NCI-H187 treated with DMSO at 0.1 percent for 48 hours (cell line): ENCODE measurements at places on chromosomes 12 and 14.

- no peak for DNase-seq
Observed at GRCh38 chr14:94355191-94355794, 32.2 kb upstream of the SERPINA6 start.

- DNase-seq, result no peak
Observed at GRCh38 chr12:57528176-57528575, 5.6 kb downstream of the MBD6 start.

- peak; percentile 43 for DNase-seq
Observed at GRCh38 chr12:122227341-122227740, 1.5 kb upstream of the DIABLO start.

DNA sequence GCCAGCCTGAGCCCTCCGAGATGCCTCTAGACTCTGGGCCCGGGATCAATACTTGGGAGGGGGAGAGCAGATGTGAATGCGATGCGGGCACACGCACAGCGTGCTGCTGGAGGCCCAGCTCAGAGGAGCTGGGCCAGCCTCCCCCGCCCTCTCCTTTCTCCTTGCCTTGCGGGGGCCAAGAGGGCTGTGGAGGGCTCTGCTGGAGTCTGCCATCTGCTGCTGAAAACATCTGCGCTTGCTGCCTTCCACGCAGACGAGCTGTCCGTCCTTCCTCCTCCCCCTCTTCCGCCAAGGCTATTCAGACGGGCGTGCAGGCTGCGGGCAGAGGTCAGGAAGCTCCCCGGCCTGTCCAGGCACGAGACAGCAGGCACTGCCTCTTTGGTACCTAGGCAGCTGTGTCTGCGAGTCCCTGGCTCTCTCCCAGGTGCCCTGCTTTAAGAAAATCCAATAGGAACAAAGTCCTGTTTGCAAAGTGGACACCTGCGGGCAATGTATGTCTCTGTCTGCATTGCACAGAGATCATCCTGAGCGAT lies 75.2 kb downstream of the SPRING1 start:
- DNase-seq, result no peak

DNA sequence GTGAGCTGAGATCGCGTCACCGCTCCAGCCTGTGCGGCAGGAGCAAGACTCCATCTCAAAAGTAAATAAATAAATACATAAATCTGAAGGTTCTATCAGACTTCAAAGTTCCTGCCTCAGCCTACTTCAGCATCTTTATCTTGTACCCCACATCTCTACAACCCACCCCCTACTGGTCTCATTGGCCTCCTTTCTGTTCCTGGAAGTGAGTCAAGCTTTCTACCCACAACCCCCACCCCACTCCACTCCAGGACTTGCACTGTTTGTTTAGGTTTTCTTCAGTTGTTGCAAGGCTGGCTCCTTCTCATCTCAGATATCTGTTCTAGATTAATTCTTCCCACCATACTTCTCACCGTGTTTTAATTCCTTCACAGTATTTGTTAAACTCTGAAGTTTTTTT lies 714 bp upstream of the PSMC6 start:
- no peak for DNase-seq

DNA sequence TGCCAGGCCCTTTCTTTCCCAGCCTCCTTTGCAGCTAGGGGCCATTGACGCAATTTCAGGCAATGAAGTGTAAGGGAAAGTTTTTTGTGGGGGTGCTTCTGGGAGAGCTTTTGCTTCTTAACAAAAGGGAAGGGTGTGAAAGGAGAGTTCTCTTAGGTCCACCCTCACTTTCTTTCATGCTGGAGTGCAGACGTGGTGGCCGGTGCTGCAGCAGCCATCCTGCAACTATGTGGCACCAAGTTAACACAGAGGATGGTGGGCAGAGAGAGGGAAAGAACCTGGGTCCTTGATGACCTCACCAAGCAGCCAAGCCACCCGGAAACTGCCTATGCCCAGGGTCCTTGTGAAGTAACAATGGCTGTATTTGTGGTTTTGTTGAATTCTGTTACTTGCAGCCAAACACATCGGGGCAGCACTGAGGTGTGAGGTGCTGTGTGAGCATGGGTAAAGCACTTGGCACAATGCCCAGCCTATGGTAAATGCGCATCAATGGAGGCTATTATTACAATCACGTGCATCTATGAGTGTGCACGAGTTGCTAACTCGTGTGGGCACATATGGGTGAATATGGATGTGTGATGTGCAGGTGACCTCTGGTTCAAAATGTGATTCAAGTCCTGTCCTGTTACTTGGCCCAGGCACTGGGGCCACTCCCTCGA lies 122.6 kb downstream of the CALM1 start:
- no peak for DNase-seq

- DNase-seq, result no peak
Observed at GRCh38 chr12:121796855-121797751, 3.6 kb upstream of the RHOF start.

GRCh38 chr12:44875417-44875953 lies 630 bp downstream of the NELL2 start:
- DNase-seq, result no peak

GRCh38 chr12:85804663-85805062 lies 31.5 kb downstream of the RASSF9 start:
- no peak for DNase-seq

DNA sequence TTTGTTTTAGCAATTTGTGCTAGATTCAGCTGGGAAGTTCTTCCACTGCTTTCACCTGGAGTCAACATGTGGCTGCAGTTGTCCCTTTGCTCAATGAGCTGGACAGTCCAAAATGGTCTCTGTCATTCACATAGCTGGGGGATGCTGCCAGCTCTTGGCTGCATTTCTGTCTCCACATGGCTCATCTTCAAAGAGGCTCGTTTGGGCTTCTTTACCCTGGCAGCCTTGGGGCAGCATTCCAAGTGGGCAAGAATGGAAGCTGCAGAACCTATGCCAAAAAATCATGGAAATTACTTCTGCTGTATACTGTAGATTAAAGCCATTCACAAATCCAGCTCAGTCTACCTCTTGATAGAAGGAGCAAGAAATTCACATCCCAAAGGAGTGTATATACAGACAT lies 199.1 kb downstream of the SLC5A8 start:
- DNase-seq, result no peak

GRCh38 chr14:76261371-76261811 lies 109.7 kb downstream of the GPATCH2L start:
- DNase-seq, result no peak

DNA sequence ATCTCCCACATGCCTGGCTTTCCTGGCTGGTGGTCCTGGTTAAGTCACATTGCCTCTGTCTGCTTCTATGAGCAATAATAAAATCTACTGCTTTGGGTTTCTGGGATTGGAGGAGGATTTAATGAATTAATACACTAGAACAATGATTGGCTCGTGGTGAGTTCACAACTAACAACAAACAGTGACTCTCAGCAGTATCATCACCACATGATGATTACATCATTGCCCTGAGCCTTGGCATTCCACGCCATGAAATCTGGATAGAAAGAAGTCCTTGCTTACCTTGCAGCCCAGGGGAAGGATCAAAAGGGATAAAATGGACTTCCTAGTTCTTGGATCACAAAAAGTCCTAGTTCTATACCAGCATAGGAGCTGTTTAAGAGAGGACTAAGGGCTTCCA lies 1069.0 kb downstream of the VRK1 start:
- no peak for DNase-seq

GRCh38 chr12:110677206-110677911 lies 11.6 kb downstream of the HVCN1 start:
- no peak for DNase-seq

DNA sequence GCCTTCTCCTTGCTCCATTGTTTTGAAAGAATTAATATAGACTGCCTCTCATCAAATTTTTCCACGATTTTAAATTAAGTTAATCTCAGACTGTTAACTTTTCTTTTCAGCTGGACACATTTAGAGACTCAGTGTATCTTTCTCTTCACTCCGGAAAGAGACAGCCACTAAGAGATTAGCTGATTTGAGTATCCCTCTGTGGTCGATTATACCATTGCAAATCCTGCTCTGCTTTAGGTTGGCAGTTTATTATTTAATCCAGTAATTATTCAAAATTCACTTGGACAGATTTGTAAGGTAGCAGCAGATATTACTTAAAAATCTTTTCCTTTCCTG lies 588 bp upstream of the TWF1 start:
- DNase-seq, result no peak

DNA sequence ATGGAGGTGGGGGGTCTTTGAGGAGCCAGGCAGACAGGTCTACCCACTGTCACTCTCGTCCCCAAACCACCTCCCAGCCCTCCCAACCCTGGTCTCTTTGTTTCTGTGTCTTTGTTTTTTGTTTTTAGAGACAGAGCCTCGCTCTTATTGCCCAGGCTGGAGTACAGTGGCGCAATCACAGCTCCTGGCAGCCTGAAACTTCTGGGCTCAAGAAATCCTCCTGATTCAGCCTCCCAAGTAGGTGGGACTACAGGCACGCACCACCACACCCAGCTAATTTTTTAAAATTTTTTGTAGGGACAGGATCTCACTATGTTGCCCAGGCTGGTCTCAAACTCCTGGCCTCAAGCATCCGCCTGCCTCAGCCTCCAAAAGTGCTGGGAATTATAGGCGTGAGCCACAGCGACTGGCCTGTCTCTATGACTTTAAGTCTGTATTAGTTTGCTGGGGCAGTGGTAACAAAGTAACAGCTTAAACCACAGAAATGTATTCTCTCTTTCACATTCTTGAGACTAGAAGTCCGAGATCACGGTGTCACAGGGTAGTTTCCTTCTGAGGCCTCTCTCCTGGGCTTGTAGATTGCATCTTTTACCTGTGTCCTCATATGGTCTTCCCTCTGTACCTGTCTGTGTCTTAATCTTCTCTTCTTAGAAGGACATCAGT lies 26.1 kb downstream of the DTX1 start:
- no peak for DNase-seq

DNA sequence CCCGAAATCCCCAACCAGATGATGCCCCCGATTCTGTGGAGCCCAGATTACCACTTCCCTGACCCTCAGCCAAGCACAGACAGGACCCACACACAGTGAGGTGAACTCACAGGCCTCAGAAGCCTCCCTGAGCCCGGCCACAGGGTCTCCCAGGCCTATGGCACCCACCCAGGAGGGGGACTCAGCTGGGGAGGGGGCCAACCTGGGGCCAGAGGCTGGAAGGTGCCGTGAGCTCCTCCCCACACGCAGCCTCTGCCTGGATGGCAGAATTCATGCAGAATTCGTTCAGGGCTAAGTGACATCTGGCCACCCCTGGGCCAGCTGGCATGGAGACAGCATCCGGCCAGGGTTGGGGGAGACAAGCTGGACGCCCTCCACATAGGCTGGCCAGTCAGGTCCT lies 11.8 kb downstream of the TMEM179 start:
- DNase-seq, result no peak

GRCh38 chr14:21771671-21772070 lies 98.1 kb upstream of the OR4E1 start:
- DNase-seq, result no peak

- no peak for DNase-seq
Observed at GRCh38 chr12:21502164-21502496, 541 bp downstream of the GOLT1B start.

- no peak for DNase-seq
Observed at GRCh38 chr14:71049435-71050133, 142.3 kb downstream of the PCNX1 start.

- DNase-seq, result no peak
Observed at GRCh38 chr14:50599700-50600444, 39.9 kb downstream of the ATL1 start.

DNA sequence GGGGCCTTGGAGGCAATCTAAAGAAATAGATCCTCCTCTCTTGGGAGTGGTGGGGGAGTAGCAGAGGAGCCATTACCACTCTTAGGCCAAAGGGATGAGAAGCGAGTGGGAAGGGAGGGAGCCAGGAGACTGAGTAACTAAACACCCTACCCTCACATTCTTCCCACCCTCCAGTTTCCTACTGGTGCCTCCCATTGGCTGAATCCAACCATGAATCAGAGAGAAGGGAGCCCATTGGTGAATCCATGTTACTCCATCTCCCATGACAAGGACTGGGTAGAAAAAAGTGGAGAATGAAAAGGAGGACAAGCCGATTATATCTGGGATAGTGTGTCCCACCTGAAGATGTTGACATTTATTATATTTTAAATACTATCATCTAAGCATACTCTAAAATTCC lies 76.8 kb upstream of the LHX5 start:
- no peak for DNase-seq

GRCh38 chr14:64700894-64701293 lies 3.3 kb upstream of the PLEKHG3 start:
- DNase-seq, result no peak

DNA sequence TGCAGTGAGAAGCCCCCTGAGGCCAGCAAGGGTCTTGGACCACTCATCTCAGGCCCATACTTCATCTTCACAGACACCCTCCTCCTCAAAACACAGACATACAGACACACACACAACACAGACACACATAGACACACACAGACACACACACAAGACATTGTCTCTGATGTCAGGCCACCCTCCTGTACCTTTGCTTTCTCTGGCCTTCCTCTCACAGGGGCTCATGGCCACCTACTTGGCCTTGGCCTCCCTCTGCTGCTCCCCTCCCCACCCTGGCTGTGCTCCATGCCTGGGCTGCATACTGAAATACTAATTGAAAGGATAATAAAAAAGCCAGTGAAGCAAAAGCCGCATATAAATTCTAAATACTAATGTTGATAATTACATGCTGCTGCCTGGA lies 1.6 kb upstream of the SYNDIG1L start:
- no peak for DNase-seq

- no peak for DNase-seq
Observed at GRCh38 chr14:70886421-70887206, 20.6 kb upstream of the PCNX1 start.

- DNase-seq, result no peak
Observed at GRCh38 chr12:74751441-74751840, 213.8 kb downstream of the ATXN7L3B start.

- DNase-seq, result no peak
Observed at GRCh38 chr12:57352166-57352565, 78.7 kb downstream of the R3HDM2 start.

- no peak for DNase-seq
Observed at GRCh38 chr12:11947213-11947612, 123.5 kb upstream of the BCL2L14 start.

DNA sequence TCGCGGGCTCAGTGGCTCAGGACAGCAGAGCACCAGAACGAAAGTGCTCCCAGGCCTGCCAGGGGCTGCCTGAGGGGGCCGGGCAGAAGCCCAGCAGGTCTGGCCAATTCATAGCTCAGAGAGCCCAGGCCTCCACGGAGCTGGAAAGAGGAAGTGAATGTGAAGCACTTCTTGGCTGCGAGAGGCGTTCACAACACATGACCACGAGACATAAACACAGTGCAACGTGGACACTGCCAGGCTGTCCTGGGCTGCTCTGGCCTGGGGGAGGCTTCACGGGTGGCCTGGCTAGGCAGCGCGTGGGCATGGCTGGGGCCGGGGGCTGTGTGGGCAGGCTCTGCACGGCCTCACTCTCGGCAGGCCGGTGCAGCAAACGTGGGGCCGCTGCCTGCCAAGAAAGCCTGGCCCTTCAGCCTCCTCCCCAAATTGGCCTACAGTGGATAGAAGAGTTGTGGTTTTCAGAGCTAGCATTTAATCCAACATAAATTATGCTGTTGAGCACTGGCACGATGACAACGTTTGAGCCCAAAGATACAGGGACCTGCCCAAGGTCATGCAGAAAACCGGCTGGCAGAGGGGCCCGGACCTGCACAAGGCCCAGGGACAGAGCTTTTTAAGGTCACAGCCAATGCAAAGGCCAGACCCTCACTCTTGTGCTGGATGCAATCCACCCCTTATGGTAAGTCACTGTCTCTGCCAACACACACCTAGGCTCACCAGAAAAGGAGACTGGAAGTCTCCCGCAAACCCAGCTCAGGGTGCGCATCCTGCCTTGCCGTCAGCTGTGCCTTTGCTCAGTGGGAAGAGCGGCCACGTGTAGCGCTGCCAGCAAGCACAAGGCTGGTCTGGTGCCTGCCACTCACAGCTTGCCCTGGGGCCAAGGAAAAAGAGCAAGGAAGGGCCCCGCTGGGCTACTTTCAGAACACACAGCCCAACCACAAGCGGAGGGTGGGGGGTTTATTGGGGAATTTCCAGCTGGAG lies 8.6 kb downstream of the SLC25A29 start:
- DNase-seq, result no peak
